H1 (cell line): ENCODE measurements at places on chromosomes 3 and 15.
A peak's percentile ranks its signal among the peaks of the same experiment; 100 is the strongest.

- no peak for DNase-seq
- no peak overlapping the region for H3K27ac ChIP-seq
- H3K36me3 ChIP-seq: no peaks in the 10 kb centered on the region
- H3K4me1 ChIP-seq: peaks cover 10% of the 10 kb centered on the region
Observed at GRCh38 chr15:90154861-90155626, 46.1 kb upstream of the SEMA4B start.

DNA sequence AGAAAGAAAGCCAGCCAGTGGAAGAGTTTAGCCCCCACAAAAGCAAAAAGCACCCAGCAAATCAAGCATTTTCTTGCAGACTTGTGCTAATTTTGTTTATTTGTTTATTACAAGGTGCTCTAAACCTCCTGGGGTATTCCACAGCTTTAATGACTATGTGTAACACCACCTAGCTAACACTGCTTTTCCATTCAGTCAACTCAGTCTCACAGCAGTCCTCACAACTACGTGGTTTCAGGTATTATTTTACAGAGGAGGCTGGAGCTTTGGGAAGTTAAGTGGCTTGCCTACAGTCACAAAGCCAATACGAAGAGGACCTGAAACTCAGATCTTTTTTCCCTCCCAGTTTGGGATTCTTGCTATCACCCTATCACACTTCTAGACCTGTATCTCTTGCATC, 14.8 kb downstream of the SOX14 start:
- H3K4me3 ChIP-seq: no peak overlapping the region
- no peaks in the 10 kb centered on the region for H3K36me3 ChIP-seq
- no peak for DNase-seq
- peaks cover 57% of the 10 kb centered on the region for H3K27me3 ChIP-seq
- no peak overlapping the region for H3K27ac ChIP-seq
- H3K4me1 ChIP-seq: no peaks in the 10 kb centered on the region

DNA sequence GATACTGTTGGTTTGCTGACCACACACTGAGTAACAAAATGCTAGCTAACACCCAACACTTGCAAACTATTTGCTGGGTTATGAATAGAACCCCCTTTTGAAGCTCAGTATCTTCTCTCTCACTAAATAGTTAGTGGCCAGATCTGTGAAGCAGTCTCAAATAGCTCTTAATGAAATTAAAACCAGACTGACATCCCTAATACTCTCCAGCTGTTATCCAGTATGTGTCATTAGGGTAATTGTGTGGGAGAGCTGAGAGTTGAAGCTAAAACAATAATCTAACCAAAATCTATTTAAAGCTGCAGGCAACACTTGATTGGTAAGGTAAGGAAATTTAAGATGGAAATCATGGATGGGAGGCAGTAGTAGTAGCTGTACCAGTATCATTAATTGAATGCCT, 110.4 kb upstream of the RORA start:
- no peak overlapping the region for H3K27ac ChIP-seq
- no peaks in the 10 kb centered on the region for H3K27me3 ChIP-seq
- no peaks in the 10 kb centered on the region for H3K4me1 ChIP-seq
- H3K36me3 ChIP-seq: no peaks in the 10 kb centered on the region
- no peak overlapping the region for H3K4me3 ChIP-seq

- no peak overlapping the region for H3K4me3 ChIP-seq
- peaks cover 17% of the 10 kb centered on the region; the same call in 1 of the 2 replicates for H3K4me1 ChIP-seq
- no peak for DNase-seq
- H3K27me3 ChIP-seq: no peaks in the 10 kb centered on the region
Observed at GRCh38 chr3:193744048-193744821, 151.2 kb downstream of the OPA1 start.

- H3K4me3 ChIP-seq: no peak overlapping the region
- H3K4me1 ChIP-seq: peaks cover 4% of the 10 kb centered on the region
- no peak for DNase-seq
- no peaks in the 10 kb centered on the region for H3K27me3 ChIP-seq
- no peaks in the 10 kb centered on the region for H3K36me3 ChIP-seq
- H3K27ac ChIP-seq: no peak overlapping the region
Observed at GRCh38 chr3:129530821-129531220, 2.4 kb downstream of the RHO start.

GRCh38 chr3:168820810-168821415, 725.2 kb upstream of the GOLIM4 start:
- H3K36me3 ChIP-seq: no peaks in the 10 kb centered on the region
- H3K27ac ChIP-seq: no peak overlapping the region
- no peak for DNase-seq
- H3K4me3 ChIP-seq: no peak overlapping the region

DNA sequence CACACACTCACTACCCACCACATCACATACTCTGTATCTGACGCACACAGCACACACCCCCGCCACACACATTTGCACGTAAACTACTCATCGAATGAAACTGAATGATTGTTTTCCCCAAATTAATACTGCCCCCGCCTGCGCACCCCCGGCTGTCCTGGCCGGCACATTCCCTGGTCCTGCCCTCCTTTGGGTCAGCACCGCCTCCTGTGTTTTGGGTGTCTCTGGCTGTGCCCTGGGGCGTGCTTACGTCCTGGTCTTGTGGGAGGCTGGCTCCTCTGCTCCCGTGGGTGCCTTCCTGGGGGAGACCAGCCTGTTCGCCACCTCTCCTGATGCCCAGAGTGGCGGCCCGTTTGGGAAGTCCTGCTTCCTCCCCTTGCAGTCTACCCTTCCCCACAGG, 30.2 kb downstream of the APBA2 start:
- H3K36me3 ChIP-seq: no peaks in the 10 kb centered on the region
- H3K27ac ChIP-seq: no peak overlapping the region
- no peak for DNase-seq
- no peaks in the 10 kb centered on the region for H3K27me3 ChIP-seq
- H3K4me1 ChIP-seq: peaks cover 22% of the 10 kb centered on the region
- H3K4me3 ChIP-seq: no peak overlapping the region

DNA sequence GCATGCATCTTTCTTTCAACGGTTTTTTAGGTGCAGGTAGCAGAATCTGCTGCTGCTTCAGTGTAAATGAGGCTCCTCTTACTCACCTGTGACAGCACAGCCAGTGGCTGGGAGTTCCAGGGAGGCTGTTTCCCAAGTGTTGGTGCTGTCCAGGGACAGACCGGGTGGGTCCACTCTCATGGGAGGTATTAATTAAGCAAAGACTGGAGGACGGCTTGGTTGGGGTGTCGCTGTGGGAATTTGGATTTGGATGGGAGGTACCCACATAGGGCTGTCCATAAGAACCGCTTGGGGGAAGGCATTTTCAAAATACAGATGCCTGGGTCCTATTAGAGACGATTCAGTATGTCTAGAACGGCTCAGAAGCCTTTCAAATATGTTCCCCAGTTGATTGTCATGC, 42.9 kb downstream of the SV2B start:
- H3K4me3 ChIP-seq: no peak overlapping the region
- peaks cover 3% of the 10 kb centered on the region; the same call in 1 of the 2 replicates for H3K4me1 ChIP-seq
- H3K27me3 ChIP-seq: no peaks in the 10 kb centered on the region
- DNase-seq: no peak

DNA sequence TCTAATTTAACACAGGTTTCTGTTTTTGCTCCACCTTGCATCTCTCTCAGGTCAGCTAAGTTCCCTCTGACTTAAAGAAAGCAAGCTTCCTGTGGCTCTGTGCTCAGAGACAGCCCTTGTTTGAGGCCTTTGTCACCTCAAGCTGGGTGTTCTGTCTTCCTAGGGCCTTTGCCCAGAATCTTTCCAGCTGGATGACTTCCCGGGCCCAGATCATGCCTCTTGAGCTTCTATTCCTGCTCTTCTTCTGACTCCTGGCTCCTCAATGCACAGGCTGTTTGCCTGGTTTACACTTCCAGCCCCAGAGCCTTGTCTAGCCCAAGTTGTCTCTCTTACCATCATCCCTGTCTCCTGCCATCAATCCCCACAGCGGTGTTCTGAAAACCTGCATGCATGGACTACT, 300.6 kb downstream of the VPS13C start:
- H3K36me3 ChIP-seq: no peaks in the 10 kb centered on the region
- H3K4me1 ChIP-seq: no peaks in the 10 kb centered on the region
- H3K27me3 ChIP-seq: no peaks in the 10 kb centered on the region
- no peak overlapping the region for H3K4me3 ChIP-seq

GRCh38 chr15:83285979-83286553, 1.6 kb upstream of the BNC1 start:
- H3K4me1 ChIP-seq: peaks cover 4% of the 10 kb centered on the region; the same call in 1 of the 2 replicates
- peaks cover 51% of the 10 kb centered on the region for H3K27me3 ChIP-seq
- H3K27ac ChIP-seq: no peak overlapping the region
- DNase-seq: no peak

GRCh38 chr15:85477730-85478129, 97.3 kb downstream of the AKAP13 start:
- H3K4me1 ChIP-seq: no peaks in the 10 kb centered on the region; the same call in 1 of the 2 replicates
- no peak overlapping the region for H3K27ac ChIP-seq
- no peaks in the 10 kb centered on the region for H3K36me3 ChIP-seq
- H3K27me3 ChIP-seq: no peaks in the 10 kb centered on the region
- H3K4me3 ChIP-seq: no peak overlapping the region
- DNase-seq: no peak

DNA sequence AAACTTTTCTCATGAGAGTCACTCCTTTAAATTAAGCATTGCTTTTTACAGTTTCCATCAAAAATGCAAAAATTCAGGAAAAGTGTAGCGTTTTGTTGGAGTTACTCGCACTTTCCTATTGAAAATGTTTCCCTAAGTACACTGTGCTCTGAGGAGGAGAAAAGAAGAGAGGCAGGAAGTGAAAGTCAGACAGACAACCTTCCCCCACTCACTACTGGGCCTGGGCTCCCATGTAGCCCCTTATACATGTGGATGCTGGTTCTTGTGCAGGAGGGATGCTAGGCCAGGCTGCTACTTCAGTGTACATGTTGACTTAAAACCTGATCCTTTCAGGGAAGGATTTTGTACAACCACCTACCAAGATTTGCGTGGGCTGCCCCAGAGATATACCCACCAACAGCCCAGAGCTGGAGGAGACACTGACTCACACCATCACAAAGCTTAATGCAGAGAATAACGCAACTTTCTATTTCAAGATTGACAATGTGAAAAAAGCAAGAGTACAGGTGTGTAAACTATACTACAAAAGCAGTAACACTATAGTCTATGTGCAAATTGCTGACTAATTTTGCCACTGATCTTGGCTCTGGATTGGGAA, 15.1 kb downstream of the KNG1 start:
- H3K27ac ChIP-seq: no peak overlapping the region
- no peaks in the 10 kb centered on the region for H3K36me3 ChIP-seq
- DNase-seq: no peak
- H3K27me3 ChIP-seq: no peaks in the 10 kb centered on the region

DNA sequence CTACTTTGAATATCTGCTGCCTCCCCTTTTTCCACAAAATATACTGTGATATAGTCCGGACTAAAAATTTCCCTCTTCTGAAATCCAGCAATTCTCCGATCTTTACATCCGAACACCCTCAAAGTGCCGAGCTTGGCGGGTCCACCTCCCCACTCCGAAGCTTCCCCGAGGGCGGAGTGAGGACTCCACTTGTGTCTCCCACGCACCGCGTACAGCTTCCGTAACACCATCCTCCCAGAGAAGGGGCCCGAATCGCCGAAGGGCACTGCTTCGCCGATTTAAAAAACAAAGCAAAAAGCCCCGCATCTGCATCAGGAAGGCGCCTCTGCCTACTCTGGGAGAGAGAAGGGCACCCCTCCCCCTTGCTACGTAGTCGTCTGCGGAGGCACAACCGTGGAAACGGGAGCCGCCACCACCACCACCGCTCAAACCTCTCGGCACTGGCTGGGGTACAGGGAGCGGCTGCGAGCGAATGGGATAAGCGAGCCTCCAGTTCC, 551 bp downstream of the NCBP2 start:
- H3K36me3 ChIP-seq: peaks cover 20% of the 10 kb centered on the region
- no peak for DNase-seq
- H3K4me1 ChIP-seq: peaks cover 3% of the 10 kb centered on the region
- peak overlapping the region; percentile 81 for H3K4me3 ChIP-seq
- no peaks in the 10 kb centered on the region for H3K27me3 ChIP-seq

GRCh38 chr3:65850261-65850660, 188.5 kb downstream of the MAGI1 start:
- no peak overlapping the region for H3K4me3 ChIP-seq
- H3K4me1 ChIP-seq: peaks cover 3% of the 10 kb centered on the region; the same call in 1 of the 2 replicates
- DNase-seq: no peak
- H3K27ac ChIP-seq: no peak overlapping the region

DNA sequence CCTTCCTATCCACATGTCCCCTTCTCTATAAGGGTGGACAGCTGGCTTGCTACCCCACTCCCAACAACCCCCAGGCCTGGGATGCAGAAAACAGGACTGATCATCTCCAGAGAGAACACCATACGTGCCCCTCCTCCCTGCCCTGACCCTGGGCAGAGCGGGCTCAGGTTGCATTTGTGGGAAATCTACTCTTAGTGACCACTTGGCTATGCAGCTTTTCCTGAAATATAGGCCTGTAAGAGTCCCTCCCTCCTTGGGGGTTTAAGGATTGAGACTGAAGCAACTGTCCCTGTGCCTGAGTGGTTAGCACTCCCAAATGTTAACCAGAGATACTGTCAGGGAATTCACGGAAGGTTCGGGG, 11.7 kb downstream of the SH2D7 start:
- H3K27me3 ChIP-seq: no peaks in the 10 kb centered on the region
- no peak overlapping the region for H3K27ac ChIP-seq
- H3K36me3 ChIP-seq: peaks cover 6% of the 10 kb centered on the region
- no peak for DNase-seq

DNA sequence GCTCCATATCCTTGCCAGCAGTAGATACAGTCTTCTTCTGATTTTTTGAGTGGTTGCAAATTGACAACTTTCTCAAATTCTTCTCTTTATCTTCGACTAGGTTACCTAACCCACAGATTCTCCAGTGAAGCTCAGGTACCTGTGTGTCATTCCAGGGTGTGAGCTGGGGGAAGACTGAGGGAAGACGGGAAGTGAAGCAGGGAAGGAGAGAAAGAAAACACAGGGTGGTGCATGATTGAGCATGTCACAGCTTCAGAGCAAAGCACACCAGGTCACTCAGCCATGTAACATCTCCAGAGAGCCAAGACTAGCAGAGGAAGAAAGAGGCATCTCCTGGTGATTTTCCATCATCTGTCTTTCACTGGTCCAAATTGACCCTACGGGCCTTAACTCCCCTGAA, 67.2 kb downstream of the LSM3 start:
- no peak for DNase-seq
- H3K27me3 ChIP-seq: no peaks in the 10 kb centered on the region; the same call in 1 of the 2 replicates

DNA sequence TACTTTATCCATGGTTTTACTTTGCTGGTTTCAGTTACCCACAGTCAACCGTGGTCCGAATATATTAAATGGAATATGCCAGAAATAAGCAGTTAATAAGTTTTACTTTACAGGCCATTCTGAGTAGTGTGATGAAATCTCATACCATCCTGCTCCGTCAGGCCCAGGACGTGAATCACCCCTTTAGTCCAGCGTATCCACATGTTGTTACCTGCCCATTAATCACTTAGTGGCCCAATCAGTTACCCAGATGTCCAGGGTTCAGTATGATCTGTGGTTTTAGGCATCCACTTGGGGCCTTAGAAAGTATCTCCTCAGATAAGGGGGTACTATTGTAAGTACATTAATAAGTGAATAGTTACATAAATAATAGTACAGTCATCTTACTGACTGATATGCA, 88.0 kb downstream of the TTBK2 start:
- no peak for DNase-seq
- H3K4me3 ChIP-seq: no peak overlapping the region

- H3K27me3 ChIP-seq: no peaks in the 10 kb centered on the region
- no peak overlapping the region for H3K4me3 ChIP-seq
- no peak for DNase-seq
- no peaks in the 10 kb centered on the region for H3K36me3 ChIP-seq
Observed at GRCh38 chr15:53305101-53305500, 454.4 kb downstream of the WDR72 start.

- H3K4me3 ChIP-seq: no peak overlapping the region
- H3K36me3 ChIP-seq: no peaks in the 10 kb centered on the region; the same call in 1 of the 2 replicates
- H3K27me3 ChIP-seq: no peaks in the 10 kb centered on the region
- DNase-seq: no peak
- H3K27ac ChIP-seq: no peak overlapping the region
Observed at GRCh38 chr3:41872157-41872556, 89.7 kb downstream of the ULK4 start.
